Esophagus squamous epithelium (tissue), 5 donors: ENCODE measurements at places on chromosomes 13 and 19.

DNA sequence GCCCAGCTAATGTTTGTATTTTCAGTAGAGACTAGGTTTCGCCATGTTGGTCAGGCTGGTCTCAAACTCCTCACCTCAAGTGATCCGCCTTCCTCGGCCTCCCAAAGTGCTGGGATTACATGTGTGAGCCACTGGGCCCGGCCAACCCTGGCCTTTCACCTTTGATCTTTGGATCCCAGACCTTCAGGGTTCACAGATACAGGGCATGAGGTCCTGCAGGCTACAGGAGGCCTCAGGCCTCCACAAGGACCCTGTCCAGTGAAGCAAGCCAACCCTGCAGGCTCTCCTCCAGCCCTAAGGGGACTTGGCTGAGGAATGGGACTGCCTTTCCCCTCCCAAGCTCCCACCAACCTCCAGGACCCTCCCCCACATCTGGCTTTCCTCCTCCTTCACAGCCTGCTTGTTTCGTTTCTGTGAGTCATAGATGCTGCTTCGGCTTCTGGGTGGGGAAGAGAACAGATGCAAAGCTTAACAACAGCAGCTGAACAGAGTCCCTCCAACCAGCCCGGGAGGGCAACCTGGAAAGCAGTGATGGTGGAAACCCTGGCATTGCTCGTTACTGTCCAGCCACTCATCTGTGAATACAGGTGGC is 11.8 kb downstream of the ARHGEF18 start:
- H3K4me1 ChIP-seq: no peaks in the 10 kb centered on the region
- no peak overlapping the region for H3K27ac ChIP-seq
- no peaks in the 10 kb centered on the region for H3K27me3 ChIP-seq
- H3K4me3 ChIP-seq: no peak overlapping the region
- no peak for DNase-seq
- H3K36me3 ChIP-seq: no peaks in the 10 kb centered on the region

GRCh38 chr13:99218126-99218525 is 17.5 kb downstream of the UBAC2 start:
- H3K4me1 ChIP-seq: peaks cover 16% of the 10 kb centered on the region
- no peak overlapping the region for H3K27ac ChIP-seq
- H3K4me3 ChIP-seq: no peak overlapping the region
- no peaks in the 10 kb centered on the region for H3K36me3 ChIP-seq
- no peaks in the 10 kb centered on the region for H3K27me3 ChIP-seq

GRCh38 chr13:19810996-19811881 is 28.5 kb upstream of the PSPC1 start:
- H3K4me3 ChIP-seq: no peak overlapping the region
- H3K36me3 ChIP-seq: no peaks in the 10 kb centered on the region
- no peaks in the 10 kb centered on the region for H3K4me1 ChIP-seq
- H3K27ac ChIP-seq: no peak overlapping the region
- no peak for DNase-seq
- no peaks in the 10 kb centered on the region for H3K27me3 ChIP-seq

DNA sequence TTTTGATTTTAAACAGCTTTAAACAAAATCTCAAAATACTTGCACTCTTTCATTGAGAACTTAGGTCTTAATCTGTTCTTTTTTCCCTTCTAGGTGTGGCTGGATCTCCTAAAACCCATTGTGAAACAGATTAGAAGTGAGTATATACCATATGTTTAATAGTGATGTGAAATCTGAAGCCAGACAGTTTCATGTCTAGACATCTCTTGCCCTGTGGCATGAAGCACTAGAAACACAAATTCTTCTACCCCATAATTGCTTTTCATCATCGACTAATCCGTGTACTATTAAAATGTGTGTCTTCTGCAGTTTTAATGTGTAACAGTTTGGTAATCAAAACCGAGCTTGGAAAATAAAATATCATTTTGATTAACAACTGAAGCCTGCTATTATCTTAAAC is 188.2 kb upstream of the RNF113B start:
- H3K36me3 ChIP-seq: no peaks in the 10 kb centered on the region
- H3K27me3 ChIP-seq: no peaks in the 10 kb centered on the region
- no peak for DNase-seq
- no peak overlapping the region for H3K4me3 ChIP-seq
- no peak overlapping the region for H3K27ac ChIP-seq

- H3K27me3 ChIP-seq: peaks cover 26% of the 10 kb centered on the region
- DNase-seq: no peak
- H3K27ac ChIP-seq: no peak overlapping the region
Observed at GRCh38 chr19:55451163-55451964, 8.3 kb upstream of the SHISA7 start.

- peaks cover 29% of the 10 kb centered on the region for H3K4me1 ChIP-seq
- H3K27ac ChIP-seq: no peak overlapping the region
- H3K4me3 ChIP-seq: peak overlapping the region; percentile 41
- DNase-seq: no peak
- peaks cover 24% of the 10 kb centered on the region for H3K27me3 ChIP-seq
Observed at GRCh38 chr13:21673789-21674489, 3.1 kb downstream of the FGF9 start.

DNA sequence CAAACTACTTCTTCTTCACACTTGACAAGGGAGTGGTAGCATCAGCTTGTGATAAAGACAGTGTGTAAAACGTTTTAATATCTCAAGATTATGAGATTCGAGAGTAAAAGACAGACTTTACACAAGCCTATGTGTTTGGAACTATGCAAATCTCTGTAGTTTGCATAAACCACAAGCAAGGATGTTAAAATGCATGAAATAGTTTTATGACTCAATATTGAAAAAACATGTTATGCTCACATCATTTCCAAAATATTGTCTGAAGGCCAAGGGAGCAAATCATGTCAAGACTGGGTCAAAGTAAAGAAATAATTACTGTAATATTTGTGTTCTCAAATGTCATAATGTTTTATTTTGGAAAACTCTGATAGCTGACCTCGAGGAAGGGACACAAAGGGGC is 316.8 kb upstream of the KLF12 start:
- peak overlapping the region; percentile 63 for H3K27ac ChIP-seq
- H3K4me3 ChIP-seq: no peak overlapping the region
- DNase-seq: no peak
- H3K4me1 ChIP-seq: peaks cover 6% of the 10 kb centered on the region
- H3K36me3 ChIP-seq: no peaks in the 10 kb centered on the region

DNA sequence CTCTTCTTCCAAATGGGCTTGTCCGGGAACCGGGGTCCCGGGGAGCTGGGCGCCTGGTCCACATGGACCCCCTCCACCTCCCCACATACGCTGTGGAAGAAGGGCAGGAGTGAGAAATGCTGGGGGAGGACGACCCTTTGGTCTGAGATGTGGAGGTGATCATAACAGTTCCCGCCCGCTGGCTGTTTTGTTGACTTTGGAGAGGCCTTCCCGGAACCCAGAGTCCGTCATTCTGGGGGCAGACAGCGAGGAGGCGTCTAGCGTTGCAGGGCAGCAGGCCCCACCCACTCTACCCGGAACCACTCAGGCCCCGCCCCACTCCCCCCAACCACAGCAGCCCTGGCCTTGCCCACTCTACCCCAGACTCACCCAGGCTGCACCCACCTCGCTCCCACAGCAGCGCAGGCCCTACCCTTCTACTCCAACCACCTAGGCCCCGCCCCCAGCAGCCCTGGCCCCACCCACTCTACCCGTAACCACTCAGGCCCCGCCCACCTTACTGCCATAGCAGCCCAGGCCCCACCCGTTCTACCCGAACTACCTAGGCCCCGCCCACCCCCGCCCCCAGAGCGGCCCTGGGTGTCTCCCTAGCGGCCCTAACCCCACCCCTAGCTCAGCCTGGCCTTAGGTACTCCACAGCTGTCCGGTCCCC is 7.1 kb downstream of the GPR108 start:
- peaks cover 19% of the 10 kb centered on the region for H3K36me3 ChIP-seq
- H3K27ac ChIP-seq: no peak overlapping the region
- no peak for DNase-seq
- H3K4me1 ChIP-seq: no peaks in the 10 kb centered on the region
- no peaks in the 10 kb centered on the region for H3K27me3 ChIP-seq

- no peaks in the 10 kb centered on the region for H3K27me3 ChIP-seq
- DNase-seq: no peak
- H3K36me3 ChIP-seq: no peaks in the 10 kb centered on the region
- peaks cover 6% of the 10 kb centered on the region for H3K4me1 ChIP-seq
- no peak overlapping the region for H3K4me3 ChIP-seq
Observed at GRCh38 chr13:22454586-22454985, 726.2 kb upstream of the SGCG start.

DNA sequence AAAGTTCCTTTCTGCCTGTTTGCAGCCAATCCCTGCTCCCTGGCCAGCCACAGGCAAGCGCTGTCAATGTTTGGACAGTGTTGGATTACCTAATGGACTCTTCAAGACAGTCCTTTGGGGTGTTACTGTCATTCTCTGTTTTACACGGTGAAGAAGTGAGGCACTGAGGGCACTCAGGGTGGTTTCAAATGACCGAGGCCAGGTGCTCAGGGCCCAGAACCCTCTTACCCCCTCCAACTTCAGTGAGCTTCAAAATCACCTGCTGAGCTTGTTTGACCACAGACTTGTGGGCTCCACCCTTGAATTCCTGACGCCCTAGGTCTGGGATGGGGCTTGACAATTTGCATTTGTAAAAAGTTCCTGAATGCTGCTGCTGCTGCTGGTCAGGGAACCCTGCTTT is 97.9 kb downstream of the GGACT start:
- no peak overlapping the region for H3K27ac ChIP-seq
- no peak for DNase-seq
- no peaks in the 10 kb centered on the region for H3K27me3 ChIP-seq
- H3K4me1 ChIP-seq: peaks cover 9% of the 10 kb centered on the region
- no peak overlapping the region for H3K4me3 ChIP-seq
- H3K36me3 ChIP-seq: no peaks in the 10 kb centered on the region

DNA sequence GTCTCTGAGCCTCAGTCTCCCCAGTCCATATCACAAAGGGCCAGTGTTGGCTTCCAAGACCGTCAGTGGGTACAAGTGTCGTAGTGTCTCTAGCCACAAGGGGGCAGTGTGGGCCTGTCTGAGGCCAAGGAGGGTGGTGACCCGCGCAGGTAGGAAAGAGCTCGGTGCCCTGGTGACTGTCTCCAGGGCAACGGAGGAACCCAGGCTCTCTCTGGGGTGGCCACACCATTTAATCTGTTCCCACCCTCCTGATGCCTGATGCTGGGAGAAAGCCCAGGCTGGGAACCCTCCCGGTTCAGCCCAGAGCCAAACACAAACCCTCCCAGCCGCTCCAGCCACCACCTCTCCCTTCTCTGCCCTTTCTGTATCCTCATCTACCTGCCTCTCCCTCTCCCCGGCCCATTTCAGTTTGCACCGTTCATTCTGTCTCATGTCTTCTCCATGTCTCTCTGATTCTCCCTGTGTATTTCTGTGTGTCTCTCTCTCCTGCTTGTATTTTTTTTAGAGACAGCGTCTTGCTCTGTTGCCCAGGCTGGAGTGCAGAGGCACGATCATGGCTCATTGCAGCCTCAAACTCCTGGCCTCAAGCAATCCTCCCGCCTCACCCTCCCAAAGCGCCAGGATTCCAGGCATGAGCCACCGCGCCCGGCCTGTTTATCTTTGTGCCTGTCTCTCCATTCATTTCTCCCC is 17.5 kb upstream of the MEIS3 start:
- H3K27ac ChIP-seq: no peak overlapping the region
- no peak for DNase-seq
- peaks cover 89% of the 10 kb centered on the region for H3K27me3 ChIP-seq
- no peaks in the 10 kb centered on the region for H3K36me3 ChIP-seq
- H3K4me1 ChIP-seq: no peaks in the 10 kb centered on the region
- H3K4me3 ChIP-seq: no peak overlapping the region

GRCh38 chr19:52336117-52336790 is at the start of gene ZNF610:
ZNF610 (plus strand) TSS chr19:52336243; CDS start chr19:52349173, 12,930 bp downstream.
- H3K36me3 ChIP-seq: peaks cover 7% of the 10 kb centered on the region
- H3K4me3 ChIP-seq: peak within 1 kb of the TSS; percentile 75
- peak within 1 kb of the TSS; percentile 77 for H3K27ac ChIP-seq
- DNase-seq: peak; percentile 28

- H3K36me3 ChIP-seq: no peaks in the 10 kb centered on the region
- H3K4me1 ChIP-seq: peaks cover 36% of the 10 kb centered on the region
- H3K27ac ChIP-seq: no peak overlapping the region
Observed at GRCh38 chr13:36431204-36432105, 840 bp upstream of the CCNA1 start.

- no peak for DNase-seq
- no peak overlapping the region for H3K4me3 ChIP-seq
- no peaks in the 10 kb centered on the region for H3K36me3 ChIP-seq
- no peak overlapping the region for H3K27ac ChIP-seq
- H3K27me3 ChIP-seq: no peaks in the 10 kb centered on the region
Observed at GRCh38 chr13:97100821-97101220, 106.5 kb upstream of the OXGR1 start.

- no peaks in the 10 kb centered on the region for H3K36me3 ChIP-seq
- peaks cover 18% of the 10 kb centered on the region for H3K4me1 ChIP-seq
- DNase-seq: no peak
- H3K27ac ChIP-seq: no peak overlapping the region
- H3K4me3 ChIP-seq: no peak overlapping the region
Observed at GRCh38 chr19:51111606-51112005, 3.4 kb upstream of the CTU1 start.

DNA sequence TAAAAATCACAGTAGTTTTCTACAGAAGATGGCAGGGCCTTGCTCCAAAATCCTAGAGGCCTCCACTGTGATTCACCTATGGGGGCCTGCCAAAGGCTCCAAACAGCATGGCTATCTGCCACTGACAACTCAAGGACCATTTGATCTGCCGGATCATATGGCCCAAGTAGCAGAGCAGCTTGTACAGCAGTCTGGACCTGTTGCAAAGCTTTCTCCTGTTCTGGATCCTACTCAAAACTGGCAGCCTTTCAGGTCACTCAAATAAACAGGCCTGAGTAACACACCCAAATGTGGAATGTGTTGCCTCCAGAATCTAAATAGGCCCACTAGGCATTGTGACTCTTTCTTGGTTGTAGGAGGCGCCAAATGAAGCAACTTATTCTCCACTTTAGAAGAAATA is 1049.3 kb downstream of the PCDH9 start:
- H3K4me1 ChIP-seq: no peaks in the 10 kb centered on the region
- no peaks in the 10 kb centered on the region for H3K27me3 ChIP-seq
- no peak overlapping the region for H3K4me3 ChIP-seq
- no peaks in the 10 kb centered on the region for H3K36me3 ChIP-seq
- DNase-seq: no peak

GRCh38 chr19:1673645-1674292 is 21.4 kb upstream of the TCF3 start:
- H3K36me3 ChIP-seq: no peaks in the 10 kb centered on the region
- H3K27ac ChIP-seq: no peak overlapping the region
- H3K27me3 ChIP-seq: peaks cover 13% of the 10 kb centered on the region
- DNase-seq: no peak

GRCh38 chr19:28542394-28543243 is 670.3 kb downstream of the UQCRFS1 start:
- no peaks in the 10 kb centered on the region for H3K36me3 ChIP-seq
- no peaks in the 10 kb centered on the region for H3K4me1 ChIP-seq
- no peak for DNase-seq
- no peak overlapping the region for H3K4me3 ChIP-seq
